ENCODE measurements at places on chromosomes 1 and 21.

GRCh38 chr1:200366577-200367253 is 43.1 kb downstream of the ZNF281 start:
- no peak for DNase-seq

DNA sequence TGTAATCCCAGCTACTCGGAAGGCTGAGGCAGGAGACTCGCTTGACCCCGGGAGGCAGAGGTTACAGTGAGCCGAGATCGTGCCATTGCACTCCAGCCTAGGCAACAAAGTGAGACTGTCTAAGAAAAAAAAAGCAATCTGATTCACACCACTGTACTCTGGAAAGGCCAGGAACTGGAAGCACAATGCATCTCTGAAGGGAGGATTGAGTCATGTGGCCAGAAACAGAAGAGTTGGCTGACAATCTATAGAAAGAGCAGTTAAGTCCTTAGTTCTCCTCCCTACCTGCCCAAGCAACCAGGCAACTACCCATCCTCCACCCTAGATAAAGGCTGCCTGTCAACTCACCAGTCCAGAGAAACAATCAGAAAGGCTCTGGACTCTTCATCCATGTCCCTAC is 45.9 kb downstream of the PIK3R3 start:
- DNase-seq, result no peak

DNA sequence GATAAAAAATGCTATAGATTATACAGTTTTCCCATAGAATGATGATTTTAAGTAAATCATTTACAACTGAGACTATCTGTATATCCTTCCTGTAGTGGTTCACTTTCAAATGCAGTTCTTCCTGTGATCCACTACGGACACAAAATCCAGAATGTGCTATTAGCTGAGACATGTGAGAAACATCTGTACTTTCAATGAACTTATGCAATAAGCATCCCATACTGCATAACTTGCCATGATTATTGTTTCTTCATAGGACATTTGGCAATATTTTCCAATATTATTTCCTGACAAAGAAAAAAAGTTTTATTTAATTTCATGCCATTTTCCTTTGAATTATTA is 83.5 kb upstream of the PRDX6 start:
- DNase-seq, result no peak

GRCh38 chr1:97632075-97632474 is 288.8 kb downstream of the DPYD start:
- no peak for DNase-seq

DNA sequence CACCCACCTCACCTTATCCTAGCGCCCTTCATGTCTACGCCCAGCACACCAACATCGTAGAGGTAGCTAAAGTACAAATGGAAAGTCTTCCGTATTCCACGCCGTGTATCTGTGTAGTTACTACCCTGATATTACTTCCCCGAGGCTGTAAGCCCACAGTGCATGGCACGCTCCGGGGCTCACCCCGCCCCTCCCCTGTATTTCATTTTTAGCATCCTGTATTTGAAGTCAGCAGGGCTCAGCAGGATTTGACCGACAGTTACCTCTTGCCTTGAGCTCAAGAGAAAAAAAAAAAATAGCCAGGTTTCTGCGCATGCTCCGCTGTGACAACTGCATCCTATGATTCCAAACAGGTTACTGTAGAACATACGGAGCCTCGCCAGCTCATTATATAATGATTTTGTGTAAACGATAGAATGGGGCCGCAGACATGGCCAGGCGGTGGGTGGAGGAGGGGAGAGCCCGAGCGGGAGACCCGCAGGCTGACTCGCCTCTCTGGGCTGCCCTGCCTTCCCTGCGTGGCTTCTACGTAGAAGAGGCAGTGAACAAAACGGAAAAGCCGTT is 1.3 kb downstream of the ABCG1 start:
- DNase-seq, result peak; percentile 36

DNA sequence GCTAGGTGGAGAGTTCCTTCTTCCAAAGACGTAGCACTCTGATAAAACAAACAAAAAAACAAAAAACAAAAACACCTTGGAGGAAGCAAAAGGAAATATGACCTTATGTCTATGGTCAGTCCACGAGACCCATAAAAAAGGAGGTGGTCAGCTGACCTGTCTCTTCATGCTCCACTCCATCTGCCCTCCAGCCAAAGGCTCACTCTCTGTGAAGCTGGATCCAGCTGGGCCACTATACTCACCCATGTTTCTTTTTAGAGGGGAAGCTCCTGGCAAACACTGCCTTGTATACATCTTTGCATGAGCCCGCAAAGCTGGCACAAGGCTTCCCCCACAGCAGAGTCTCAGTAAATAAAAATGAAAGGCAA is 126.1 kb upstream of the CACHD1 start:
- DNase-seq, result no peak

GRCh38 chr1:23179862-23180261 is 11.2 kb upstream of the LUZP1 start:
- DNase-seq, result no peak

DNA sequence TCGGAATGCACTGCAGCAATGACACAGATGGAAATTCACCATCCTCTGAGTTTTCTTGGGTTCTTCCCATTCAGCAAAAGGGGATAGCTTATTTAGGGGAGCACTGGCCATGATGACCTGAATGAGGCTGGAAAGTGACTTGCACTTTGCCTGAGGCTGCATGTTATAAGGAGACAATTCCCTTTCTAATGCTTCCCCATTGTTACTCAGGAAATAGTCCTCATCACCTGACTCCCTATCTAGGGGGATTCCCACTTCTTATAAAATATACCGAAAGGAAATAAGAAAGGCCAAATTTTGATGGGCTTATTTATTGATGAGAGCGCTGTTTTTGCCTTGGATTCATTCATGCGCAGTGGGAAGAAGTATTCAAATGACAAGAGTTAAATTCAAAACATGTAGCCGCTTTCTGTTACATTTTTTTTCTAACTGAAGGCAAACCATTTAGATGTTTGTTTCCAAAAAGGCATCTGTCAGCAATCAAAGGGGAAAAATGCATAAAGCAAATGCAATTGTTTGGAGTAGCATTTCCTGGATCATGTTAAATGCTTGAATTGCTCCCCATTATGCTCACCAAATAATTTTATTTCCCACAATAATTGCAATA is 220.3 kb upstream of the NFIA start:
- DNase-seq, result no peak

DNA sequence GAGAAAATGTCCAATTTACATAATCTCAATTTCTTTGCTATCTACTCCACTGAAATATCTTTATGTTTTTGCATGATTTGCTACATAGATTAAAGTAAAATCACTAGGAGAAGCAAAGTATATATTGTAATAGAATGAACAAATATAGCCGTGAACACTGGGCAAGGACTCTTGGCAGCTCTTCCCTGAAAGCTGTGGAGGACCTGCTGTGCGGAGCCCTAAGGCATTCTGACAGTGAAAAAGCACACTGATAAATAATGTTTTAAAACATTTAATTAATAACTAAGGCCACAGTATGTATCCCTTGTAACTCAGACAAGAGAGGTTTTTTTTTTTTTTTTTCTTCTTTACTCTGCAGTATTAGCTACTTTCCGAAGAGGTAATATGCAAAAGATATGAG is 256.1 kb upstream of the DPYD start:
- DNase-seq, result no peak

DNA sequence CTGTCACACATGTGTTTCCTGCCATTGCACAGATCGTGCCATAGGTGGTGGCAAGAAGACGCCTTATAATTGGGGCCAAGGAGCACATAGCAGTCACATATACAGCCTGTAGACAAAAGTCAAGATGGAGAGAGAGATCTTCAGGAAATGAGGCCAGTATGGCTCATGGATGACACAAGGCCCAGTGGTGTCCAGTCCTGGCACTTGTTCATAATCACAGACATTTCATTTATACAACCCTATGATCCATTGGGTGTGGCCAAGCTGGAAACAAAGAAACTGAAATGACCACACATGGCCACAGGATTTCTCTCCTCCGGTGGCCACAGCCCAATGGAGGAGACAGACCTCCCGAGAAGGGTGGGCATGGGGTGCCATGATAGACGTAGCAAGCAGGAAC is 78.5 kb upstream of the KAZN start:
- no peak for DNase-seq

DNA sequence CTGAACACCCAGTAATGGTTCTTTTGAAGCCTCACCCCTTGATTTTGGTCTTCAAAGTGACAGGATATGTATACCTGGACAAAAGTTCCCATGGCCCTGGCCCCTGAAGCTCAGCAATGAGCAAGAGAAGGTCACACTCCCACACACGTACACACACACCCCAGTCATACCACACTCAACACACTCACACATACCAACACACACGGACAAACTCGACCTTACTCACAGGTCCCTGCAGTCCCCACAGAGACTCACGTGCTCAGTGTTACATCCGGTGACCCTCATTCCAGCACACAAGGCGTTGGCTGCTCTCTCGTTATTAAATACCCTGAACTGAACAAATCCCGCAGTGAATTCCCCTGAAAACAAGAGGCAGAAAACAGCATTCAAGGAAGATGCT is 5.9 kb downstream of the ITLN1 start:
- DNase-seq, result no peak
